ENCODE measurements at places on chromosomes 7 and 10.

GRCh38 chr10:104299031-104299904, 30.3 kb downstream of the GSTO2 start:
- DNase-seq: no peak

GRCh38 chr10:6840766-6841165, 260.7 kb upstream of the PRKCQ start:
- no peak for DNase-seq

GRCh38 chr7:113128031-113128430, 9.7 kb upstream of the SMIM30 start:
- no peak for DNase-seq

DNA sequence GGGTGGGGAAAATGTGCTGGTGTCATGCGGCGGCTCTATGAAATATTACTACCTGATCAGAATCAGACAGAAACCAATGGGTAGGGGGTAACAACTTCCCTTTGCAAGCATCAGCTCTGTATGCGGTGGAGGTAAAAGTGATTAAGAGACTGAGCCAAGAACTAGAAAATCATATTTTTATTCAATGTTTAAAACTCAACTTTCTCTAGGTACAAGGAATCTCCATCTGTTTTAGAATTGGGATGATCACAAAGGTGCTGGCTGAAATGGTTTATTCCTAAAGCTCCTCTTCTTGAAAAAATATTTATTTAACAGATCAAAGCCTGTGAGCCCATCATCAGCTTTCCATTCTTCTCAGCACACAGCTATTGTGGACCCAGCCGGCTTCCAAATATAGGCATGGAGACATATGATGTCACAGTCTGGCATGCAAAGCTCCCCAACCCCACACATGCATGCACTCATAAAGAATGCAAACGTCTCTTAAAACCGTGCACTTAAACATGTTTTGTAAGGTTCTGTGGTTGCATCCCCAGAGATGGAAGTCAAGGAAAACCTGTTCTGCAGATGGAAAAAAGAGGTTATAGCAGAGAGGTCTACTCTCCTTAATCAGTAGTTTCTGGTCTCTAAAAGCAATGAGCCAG, 126.0 kb downstream of the SKIDA1 start:
- no peak for DNase-seq

DNA sequence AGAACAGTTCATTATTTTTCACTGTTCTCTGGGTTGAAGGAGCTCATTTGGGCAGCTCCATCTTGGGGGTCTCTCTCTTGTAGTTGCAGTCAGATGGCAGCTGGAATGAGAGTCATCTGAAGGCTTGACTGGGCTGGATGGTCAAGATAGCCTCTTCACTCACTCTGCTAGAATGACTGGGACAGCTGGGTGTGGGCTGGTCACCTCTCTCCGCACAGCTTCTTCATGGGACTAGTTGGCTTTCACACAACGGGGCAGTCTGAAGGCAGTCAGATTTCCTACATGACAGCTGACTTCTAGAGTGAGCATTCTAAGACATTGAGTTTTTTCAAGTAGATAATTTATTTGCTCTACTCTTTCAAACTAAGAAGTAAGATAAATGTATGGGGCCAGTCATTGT, 13.1 kb downstream of the PLEKHA1 start:
- no peak for DNase-seq

- DNase-seq: no peak
Measured at GRCh38 chr7:86248977-86249376, 394.7 kb upstream of the GRM3 start.

GRCh38 chr7:5679813-5680473, 101.5 kb downstream of the RNF216 start:
- peak; percentile 65 for DNase-seq

- DNase-seq: no peak
Measured at GRCh38 chr10:1249142-1249920, 193.1 kb downstream of the WDR37 start.

GRCh38 chr7:132347858-132348257, 228.4 kb downstream of the PLXNA4 start:
- DNase-seq: no peak

DNA sequence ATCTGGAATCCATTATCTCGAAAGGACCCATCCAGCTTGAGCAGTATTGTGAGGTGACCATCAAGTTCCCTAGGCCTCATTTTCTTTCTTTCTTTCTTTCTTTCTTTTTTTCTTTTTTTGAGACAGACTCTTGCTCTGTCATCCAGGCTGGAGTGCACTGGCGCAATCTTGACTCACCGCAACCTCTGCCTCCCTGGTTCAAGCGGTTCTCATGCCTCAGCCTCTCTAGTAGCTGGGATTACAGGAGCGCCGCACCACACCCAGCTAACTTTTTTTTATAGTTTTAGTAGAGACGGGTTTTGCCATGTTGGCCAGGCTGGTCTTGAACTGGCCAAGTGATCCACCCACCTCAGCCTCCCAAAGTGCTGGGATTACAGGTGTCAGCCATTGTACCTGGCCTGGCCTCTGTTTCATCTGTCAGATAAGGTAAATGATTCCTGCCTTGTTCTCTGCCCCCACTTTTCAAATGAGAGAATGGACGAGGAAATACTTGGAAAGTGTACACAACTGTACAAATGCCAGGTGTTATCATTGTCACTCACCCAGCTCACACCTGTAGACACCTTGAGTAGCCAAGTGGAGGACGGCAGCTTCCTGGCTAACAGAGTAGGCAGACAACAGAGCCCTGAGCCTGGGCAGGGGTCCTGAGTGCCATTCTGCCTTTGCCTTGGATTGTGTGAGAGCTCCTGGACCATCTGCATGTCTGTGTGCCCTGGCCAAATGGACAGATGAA, 54.1 kb downstream of the HK1 start:
- DNase-seq: no peak

DNA sequence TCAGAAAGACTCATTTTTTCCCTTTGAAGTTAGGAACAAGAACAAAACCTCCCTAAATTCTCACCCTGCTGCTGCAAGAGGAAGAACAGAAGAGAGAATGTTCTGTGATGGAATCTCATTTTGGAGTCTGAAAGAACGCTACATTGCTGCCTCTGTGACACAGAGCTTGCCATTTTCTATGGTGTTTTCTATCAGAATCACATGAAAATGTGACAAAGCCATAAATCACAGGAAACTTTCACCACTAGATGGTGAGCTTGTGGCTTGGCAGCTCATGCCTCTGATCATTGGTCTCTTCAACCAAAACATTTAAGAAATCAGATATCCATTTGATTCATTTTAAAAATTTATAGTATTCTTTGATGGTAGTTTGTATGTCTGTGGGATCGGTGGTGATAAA, 82.9 kb downstream of the CADPS2 start:
- DNase-seq: peak; percentile 11

DNA sequence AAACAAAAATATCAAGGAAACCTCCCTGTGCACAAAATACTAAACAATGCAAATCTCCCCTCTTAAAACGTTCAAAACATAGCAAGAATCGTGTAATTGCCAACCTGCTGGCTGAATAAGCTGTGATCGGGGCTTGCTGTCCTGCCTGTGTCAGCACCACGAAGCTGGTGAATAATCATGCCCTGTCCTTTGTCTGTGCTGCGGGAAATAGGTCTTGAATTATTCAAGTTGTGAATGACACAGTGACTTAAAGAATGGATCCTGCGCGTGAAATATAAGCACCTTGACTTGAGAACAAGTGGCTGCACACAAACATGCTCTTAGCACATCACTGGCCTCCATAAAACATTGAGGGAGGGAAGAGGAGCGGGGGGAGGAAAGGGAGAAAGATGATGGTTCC, 130.2 kb downstream of the OAT start:
- no peak for DNase-seq

DNA sequence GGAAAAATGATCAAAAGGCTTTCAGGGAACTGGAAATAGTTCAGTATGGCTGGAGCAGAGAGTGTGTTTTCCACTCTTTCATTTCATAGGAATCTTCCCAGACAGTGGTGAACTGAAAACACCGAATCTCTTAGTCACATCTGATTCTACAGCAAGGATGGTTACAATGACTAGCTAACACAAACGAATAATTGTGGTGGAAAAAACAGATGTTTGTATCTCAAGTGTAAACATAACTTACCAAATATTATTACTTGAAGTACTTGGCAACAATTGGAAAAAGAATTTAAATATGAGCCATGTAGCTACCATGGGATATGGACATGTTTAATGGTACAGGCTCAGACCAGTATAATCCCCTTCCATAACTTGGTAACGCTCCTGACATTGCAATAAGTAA, 21.1 kb upstream of the BPGM start:
- no peak for DNase-seq

- DNase-seq: no peak
Measured at GRCh38 chr10:13256627-13257026, 22.5 kb upstream of the UCMA start.

DNA sequence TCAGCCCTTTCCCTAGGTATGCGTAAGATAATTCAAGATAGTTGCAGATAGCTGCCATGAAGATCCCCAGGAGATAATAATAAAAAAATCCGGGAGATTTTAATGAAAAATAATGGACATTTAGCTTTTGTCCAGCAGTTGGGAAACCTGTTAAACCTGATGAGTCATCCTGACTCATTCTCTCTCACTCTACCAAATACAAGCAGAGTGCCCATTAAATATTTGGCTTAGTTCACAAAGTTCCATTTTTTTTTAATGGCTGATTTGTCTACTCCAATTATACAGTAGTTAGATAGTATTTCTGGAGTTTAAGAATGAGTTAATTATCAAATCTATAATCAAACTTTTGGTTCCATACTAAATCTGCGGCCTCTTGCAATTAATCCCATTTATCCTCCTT, 2.1 kb upstream of the SHTN1 start:
- no peak for DNase-seq

GRCh38 chr7:108824840-108825580, 255.3 kb downstream of the DNAJB9 start:
- DNase-seq: no peak

DNA sequence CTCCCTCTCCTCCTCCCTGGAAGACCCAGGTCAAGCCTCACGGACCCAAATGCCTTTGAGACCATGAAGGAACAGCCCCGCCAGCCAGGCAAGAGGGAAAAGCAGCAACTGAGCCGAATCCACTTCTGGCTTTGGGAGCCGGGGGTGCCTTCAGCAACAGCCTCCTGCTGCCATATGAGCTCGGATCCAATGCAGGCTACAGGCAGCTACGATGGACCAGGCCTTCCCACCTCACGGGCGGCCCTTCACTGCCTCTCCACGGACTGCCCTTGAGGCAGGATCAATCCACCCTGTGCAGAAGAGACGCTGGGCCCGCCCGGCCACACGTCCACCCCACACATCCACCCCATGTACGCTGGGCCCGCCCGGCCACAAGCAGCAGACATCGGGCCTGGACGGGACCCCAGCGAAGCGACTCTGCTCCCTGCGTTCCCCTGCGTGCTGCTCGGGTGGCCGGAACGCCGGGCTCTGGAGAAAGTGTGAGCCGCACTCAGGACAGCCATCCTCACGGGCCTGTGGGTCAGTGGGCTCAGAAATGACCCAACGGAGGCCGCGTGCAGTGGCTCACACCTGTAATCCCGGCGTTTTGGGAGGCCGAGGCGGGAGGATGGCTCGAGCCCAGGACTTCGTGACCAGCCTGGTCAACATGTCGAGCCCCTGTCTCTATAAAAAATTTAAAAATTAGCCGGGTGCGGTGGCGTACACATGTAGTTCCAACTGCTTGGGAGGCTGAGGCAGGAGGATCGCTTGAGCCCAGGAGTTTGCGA, 82.0 kb downstream of the FOXL3 start:
- DNase-seq: no peak

GRCh38 chr10:69693886-69694285, 63.8 kb downstream of the FAM241B start:
- no peak for DNase-seq
